G401 (cell line): ENCODE measurements at places on chromosomes 13 and 19.

- DNase-seq: no peak
These were observed 61.3 kb upstream of the POMP start for GRCh38 chr13:28597641-28598040.

DNA sequence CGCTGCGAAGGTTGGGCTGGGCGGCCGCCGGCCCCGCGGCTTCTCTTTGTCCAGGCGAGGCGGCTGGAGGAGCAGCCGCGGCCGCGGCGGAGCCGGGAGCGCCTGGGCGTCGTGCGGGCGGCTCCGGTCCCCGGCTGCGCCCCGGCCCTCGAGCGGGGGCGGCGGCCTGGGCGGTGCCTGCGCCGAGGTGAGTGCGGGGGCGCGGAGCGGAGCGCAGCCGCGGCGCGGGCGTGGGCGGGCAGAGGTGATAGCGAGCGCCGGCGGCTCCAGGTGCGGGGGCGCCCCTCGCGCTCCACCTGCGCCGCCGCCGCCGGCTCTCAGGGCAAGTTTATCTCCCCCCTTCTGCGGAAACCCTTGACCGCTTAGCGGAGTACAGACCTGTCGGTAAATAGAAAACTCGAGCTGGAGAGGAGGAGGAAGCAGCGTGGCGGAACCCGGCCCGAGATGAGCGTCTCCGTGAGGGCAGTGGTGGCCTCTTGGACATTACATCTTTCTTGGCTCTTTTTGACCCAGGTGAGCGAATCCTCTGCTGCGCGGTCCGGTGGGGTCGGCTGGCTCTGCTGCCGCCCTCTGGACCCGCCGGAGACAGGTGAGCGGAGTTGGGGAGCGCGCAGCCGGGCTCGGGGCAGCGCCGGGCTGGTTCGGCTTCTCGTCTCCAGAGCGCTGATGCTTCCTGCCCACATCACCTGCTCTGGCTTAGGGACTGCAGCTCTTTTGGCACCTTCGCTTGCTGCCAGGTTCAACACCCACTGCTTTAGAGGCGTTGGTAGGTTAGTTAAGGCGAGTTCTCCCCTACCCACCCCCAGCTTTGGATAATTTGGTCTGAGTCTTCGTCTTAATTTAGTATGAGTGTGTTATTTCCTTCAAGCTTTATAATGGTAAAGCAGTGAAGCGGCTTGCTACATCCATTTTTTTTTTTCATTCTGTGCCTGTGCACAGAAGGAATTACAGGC lies at the start of gene MTUS2:
Gene MTUS2, plus strand, starts transcription at position 241 of the 953 bp plus-strand sequence.
- DNase-seq: peak; percentile 81

DNA sequence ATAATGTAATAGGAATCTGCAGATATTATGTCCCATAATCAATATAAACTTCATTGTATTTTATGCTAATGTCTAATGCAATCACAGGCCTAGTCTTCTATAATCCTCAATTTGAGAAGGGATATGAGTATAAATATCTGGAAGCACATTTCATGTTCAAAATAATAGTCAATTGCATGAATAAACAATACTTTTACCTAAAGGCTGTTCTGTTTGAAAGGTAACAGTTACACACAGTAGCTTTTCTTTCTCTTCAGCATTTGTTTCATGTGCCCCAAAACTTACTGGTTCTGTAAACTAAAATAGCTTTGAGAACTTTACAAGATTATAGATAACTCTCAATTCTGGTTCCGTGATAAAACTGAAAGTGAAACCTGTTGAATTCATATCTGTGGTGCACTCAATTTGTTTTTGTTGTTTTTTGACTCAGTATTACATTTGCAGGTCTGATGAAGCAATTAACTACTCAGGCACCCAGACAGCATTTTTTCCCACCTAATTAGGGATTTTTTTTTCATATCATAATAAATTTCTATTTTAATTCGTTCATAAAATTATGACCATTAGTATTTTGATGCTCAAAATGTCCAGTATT lies 1193.8 kb downstream of the SLITRK1 start:
- DNase-seq: no peak

- no peak for DNase-seq
These were observed 180.5 kb upstream of the SLC10A2 start for GRCh38 chr13:103246581-103247200.

DNA sequence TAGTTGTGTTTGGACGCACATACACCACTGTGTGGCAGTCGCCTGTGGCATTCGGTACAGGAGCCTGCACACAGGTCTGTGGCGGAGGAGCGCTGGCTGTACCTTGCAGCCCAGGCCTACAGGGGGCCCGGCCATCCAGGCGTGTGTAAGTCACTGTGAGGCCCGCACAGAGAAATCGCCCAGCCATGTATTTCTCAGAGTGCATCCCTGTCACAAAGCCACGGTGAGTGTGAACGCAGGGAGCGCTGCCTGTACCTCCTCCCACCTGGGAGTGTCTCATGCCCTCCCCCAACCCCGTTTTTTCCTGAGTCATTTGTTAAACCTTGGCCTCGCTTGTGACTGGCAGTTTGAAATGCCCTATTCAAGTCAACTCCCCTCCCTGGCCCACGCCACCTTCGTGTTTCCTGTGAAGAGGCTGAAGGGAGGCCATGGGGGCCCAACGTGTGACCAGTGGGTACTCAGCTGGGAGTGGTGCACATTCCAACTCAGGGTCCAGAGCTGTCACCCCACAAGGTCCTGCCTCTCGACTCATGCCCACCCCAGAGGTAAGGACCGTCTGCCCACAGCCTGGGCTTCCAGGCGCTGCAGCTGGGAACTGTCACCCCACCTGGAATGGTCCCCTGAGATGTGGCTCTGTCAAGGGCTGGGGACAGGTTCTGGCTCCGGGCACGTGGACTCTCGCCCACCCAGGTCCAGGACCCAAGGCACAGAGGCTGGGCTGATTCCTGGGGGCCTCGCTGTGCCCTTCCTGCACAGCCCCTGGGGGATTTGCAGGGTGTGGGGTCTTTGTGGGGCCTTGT lies 11.6 kb upstream of the RASA3 start:
- no peak for DNase-seq

DNA sequence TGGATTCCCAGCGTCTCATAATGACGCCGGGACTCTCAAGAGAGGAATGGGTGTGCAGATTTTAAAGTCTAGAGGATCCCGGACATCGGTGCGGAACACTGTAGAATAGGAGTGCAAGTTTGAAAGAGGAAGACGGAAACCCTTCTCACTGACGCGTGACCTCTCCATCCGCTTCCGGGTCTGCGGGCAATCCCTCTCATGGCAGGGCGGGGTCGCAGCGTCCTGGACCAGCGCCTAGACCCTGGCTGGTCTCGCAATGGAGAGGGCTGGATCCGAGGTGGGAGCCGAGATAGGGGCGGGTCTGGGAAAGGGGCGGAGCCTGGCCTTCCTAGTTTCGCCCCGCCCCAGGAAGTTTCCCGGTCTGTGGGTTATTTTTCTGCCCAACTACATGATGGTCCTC lies 4.6 kb upstream of the ZNF845 start:
- peak; percentile 36 for DNase-seq

- DNase-seq: no peak
These were observed 16.4 kb upstream of the TMEM255B start for GRCh38 chr13:113742445-113743120.

DNA sequence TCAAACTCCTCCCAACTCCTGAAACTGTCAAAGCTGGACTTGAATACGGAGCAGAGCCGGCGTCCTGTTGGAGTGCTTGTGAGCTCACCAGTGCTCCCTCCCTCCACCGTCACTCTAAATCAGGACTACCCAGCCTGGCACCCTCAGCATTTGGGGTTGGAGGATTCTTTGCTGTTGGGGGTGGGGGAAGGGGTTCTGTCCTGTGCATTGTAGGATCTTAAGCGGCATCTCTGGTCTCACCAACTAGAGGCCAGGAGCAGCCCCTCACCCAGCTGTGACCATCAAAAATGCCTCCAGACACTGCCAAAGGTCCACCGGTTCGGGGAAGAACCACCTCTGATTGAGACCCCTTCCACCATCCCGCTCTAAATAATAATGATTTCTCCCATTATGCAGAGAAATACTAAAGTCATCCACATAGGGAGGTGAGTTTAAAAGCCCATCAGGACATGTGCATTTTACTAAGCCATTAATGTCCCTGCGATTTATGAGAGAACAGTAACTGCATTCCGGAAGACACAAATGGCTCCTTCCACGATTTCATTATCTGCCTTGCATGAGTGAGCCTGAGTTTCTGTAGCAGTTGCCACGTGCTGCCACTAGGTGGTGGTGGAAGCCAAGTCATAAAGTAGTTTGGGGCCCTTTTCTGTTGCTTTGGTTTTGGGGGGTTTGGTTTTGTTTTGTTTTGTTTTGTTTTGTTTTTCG lies 16.1 kb upstream of the USP29 start:
- DNase-seq: peak; percentile 78

GRCh38 chr13:44331912-44332851 lies 41.4 kb upstream of the SERP2 start:
- peak; percentile 40 for DNase-seq

DNA sequence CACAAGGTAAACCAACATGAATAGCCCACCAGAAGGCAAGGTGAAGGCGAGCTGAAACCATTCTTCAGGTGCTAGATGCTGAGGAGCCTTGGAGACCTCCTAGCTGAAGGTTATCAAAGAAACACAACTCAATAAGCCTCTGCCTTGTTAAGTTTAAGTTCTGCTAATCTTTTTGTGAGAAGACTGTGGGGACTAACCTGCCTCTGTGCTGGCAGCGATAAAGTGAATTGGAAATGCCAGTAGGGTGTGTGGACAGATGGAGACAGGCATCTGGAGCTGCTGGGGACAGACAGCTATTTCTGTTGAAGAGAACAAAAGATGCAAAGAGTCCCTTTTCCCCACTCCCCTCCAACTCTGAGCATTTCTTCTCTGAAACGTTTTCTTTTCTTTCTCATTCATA lies 33.5 kb upstream of the FLT1 start:
- DNase-seq: no peak

- DNase-seq: no peak
These were observed 24.9 kb upstream of the SIGLEC11 start for GRCh38 chr19:49985871-49986270.

GRCh38 chr13:90710164-90710759 lies 637.2 kb upstream of the MIR17HG start:
- no peak for DNase-seq

DNA sequence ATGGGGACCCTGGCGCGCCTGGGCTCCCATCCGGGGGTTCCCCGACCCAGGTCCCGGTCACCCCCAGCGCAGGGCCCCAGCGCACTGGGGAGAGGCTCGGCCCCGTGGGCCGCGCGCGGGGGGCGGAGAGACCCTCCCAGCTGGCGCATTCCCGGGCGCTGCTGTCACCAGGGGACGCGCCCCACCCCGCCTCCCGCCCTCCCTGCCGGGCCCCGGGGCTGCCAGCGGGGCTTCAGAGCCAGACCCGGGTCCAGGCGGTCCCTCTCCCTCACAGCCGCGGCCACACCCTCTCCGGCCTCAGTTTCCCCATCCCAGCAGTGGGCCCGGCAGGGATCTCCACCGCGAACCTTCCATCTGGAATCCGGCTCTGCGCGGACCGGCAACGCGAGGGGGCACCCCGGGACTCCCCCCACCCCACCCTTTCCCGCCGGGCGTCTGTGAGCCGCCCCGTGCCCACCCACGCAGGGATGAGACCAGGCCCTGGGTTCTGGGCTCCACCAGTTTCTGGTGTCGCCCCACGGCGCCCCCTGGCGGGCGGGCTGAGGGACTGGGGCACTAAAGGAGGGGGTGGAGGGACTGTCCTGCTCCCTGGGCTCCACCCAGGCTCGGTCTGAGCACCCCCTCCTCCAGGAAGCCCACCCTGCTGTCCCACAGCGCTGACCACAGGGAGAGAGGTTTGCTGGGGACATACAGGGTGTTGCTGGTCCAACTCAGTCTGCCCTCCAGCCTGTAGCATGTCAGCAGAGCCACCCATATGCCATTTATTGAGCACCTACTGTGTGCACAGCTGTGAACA lies 878 bp upstream of the ADAMTSL5 start:
- no peak for DNase-seq

DNA sequence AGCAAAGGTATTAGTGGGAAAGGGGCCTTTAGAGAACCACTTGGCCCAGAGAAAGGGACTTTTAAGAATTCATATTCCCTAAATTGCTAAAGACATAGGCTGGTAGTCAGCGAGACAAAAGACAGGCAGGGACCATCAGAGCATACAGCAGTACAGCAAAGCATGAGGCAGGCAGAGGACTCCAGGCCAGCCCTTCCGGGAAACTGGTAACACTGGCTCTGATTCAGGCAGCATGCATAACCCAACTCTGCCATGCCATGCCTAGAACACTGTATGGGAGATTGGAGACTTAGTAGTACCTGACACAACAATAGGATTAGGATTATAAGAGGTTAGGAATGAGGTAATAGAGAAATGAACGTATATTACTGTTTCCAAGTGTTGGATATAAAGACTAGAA lies 34.9 kb downstream of the CAB39L start:
- DNase-seq: no peak

DNA sequence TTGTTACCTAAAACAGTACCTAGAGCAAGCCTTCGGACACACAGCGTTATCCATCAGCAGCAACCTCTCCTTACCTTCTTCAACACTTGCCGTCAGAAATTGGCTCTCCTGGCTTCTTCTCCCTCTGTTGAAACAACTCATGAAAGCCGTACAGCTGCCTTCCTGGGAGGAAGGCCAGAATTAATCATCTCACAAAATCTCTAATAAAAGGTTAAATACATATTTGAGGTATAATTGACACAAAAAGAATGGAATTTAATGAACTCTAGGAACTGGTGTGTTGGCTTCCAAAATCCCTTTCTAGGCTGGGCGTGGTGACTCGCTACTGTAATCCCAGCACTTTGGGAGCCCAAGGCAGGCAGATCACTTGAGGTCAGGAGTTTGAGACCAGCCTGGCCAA lies 37.3 kb upstream of the GTF2F2 start:
- DNase-seq: no peak
